Esophagus mucosa (tissue), 1 donor: ENCODE measurements at places on chromosomes 6 and 20. TPM values are rescaled to one million over a fixed set of nuclear protein-coding genes. Genes with fewer than 3 reads are reported as not detected.

Gene SCRT2
- not detected for total RNA-seq

Gene ARMC12
- not detected for total RNA-seq

Gene PNPLA1
- total RNA-seq = 0.20 TPM

Gene ERVFRD-1
- not detected for total RNA-seq

GRCh38 chr6:5219011-5219691 is 41.6 kb downstream of the LYRM4 start:
- no peak for ATAC-seq

DNA sequence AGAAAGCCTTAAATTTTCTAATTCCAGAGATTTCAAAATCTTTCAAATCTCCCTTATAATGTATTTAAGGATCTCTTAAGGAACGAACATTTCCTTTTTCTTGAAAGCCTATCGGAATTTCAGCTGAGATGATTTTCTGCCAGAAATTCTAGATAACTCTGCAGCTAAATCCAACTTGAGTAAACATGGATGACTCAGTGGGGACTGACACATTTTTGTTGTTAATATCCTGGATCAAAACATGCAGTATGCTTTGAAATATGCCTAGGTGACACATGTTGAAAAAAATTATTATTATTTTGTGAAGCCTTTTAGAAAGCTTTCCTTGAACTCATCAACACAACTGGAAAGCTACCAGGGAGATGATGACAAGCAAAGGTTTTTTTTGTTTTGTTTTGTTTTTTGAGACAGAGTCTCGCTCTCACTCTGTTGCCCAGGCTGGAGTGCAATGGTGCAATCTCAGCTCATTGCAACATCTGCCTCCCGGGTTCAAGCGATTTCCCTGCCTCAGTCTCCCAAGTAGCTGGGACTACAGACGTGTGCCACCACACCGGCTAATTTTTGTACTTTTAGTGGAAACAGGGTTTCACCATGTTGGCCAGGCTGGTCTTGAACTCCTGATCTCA is 140.1 kb upstream of the SNX9 start:
- peak; percentile 48 for ATAC-seq

DNA sequence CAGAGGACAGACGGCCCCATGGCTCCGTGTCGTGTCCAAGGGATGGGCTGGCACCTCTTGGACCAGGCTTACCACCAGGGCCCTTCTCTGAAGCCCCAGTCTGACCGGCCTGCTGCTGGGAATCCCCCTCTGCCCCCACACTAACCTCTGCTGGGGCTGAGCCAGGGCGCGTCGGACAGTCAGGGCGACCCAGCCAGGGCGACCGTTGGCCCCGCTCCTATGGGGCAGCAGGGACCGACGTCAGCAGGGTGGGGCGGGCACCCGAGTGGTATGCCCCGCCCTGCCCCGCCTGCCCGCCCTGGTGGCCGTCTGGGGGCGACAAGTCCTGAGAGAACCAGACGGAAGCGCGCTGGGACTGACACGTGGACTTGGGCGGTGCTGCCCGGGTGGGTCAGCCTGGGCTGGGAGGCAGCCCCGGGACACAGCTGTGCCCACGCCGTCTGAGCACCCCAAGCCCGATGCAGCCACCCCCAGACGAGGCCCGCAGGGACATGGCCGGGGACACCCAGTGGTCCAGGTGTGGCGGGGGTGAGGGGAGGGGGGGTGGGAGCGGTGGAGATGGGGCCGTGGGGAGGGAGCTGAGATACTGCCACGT is at the start of gene SLC17A9:
SLC17A9 (plus strand) TSS at position 337 of the 595 bp plus-strand sequence; CDS start at position 459, 122 bp downstream.
- ATAC-seq = peak; percentile 45

GRCh38 chr20:48187851-48188250 is 402.6 kb upstream of the SULF2 start:
- ATAC-seq = no peak

- ATAC-seq = no peak
These were observed 16.2 kb downstream of the FRS3 start for GRCh38 chr6:41763470-41763869.

- no peak for ATAC-seq
These were observed 374.3 kb downstream of the LMBRD1 start for GRCh38 chr6:69422475-69422874.

GRCh38 chr6:23308166-23308565 is 738.8 kb downstream of the HDGFL1 start:
- no peak for ATAC-seq

- ATAC-seq = no peak
These were observed 86.5 kb downstream of the BANF2 start for GRCh38 chr20:17786221-17786718.

- ATAC-seq = no peak
These were observed 121.5 kb downstream of the NCOA3 start for GRCh38 chr20:47623206-47623605.

DNA sequence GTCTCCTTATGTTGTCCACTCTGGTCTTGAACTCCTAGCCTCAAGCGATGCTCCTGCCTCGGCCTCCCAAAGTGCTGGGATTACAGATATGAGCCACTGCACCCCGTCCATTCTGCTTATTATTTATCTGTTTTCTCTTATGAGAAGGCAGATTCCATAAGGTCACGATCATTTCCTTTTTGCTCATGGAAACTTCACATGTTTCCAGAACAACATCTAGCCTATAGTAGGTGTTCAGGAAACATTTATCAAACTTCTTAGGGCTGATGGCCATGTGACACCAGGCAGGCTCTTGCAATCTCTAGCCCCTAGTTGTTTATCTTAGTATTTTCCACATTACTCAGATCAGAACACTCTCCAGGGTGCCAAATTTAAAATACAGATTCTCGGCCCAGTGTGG is 61.2 kb downstream of the ZFP64 start:
- ATAC-seq = no peak

GRCh38 chr6:88119769-88120168 is 46.4 kb downstream of the CNR1 start:
- ATAC-seq = no peak

- no peak for ATAC-seq
These were observed 45.9 kb upstream of the SASH1 start for GRCh38 chr6:148296771-148297170.

- ATAC-seq = no peak
These were observed 38.7 kb downstream of the GTF2H5 start for GRCh38 chr6:158206740-158207421.

DNA sequence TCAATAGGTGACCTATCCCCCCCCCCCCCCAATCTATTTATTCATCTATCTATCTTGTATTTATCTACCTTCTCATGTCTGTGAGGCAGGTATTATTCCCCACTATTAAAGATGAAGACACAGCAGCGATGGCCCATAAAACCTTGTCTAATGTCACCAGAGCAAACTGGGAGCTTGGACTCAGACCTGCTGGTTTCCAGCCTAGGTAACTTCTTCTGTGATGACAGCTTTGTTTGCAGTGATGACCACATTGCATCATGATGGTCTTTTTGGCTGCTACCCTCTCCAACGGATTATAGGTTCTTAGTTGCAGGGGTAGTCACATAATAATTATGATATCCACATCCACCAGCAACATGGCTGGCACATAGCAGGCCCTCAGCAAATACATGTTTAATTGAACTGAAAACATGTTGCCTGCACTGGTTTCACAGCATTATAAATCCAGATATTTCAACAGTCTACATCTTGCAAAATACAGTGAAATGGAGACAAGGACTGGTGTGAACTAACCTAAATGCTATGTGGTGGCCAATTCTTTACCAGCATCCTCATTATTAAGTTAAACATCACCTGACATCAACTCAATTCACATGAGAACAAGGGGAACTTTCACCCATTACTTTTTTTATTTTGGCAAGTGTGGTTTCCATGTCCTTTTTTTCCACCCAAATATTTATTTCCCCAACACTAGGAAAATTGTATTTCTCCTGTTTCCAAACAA is 712.5 kb upstream of the NRSN1 start:
- no peak for ATAC-seq
